Diencephalon (tissue), 1 donor: ENCODE measurements at places on chromosomes 2 and 18. TPM values are rescaled to one million over a fixed set of nuclear protein-coding genes. Genes with fewer than 3 reads are reported as not detected.

The ACMSD gene
- total RNA-seq: not detected

The MCM6 gene
- 21.2 TPM for total RNA-seq

The SPIRE1 gene
- total RNA-seq: 69.0 TPM

The CXCR1 gene
- not detected for total RNA-seq

The TMEM198 gene
- total RNA-seq: 13.8 TPM

The LCT gene
- not detected for total RNA-seq

The PXDN gene
- 30.0 TPM for total RNA-seq

The TPO gene
- 0.23 TPM for total RNA-seq

The FNDC4 gene
- total RNA-seq: 52.8 TPM
